ENCODE measurements at places on chromosomes 4 and X. TPM values are rescaled to one million over a fixed set of nuclear protein-coding genes. Genes with fewer than 3 reads are reported as not detected.

The RGN gene
- 0.20 TPM for total RNA-seq

The GPR34 gene
- total RNA-seq: 0.40 TPM

The ACE2 gene
- total RNA-seq: 2.2 TPM

The CCDC149 gene
- total RNA-seq: 2.7 TPM

- no peak for ATAC-seq
Observed at GRCh38 chr4:126937342-126937741, 695.4 kb upstream of the INTU start.

DNA sequence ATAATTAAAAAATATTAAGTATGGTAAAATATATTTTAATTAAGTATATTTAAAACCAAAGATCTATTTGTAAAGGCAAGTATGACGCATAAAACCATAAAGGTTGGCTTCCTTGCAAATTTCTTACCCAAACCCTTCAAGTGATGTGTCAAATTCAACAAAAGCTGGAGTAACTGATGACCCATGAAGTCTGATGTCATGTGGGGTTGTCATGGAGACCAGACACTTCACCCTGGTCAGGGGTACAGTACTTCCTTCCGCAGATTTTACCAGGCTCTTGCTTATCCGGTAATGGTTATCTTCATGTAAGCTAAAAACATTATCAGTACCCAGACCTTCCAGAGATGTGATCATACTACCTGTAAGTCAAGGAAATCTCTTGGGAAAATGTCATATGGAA, 170.1 kb downstream of the WDFY3 start:
- ATAC-seq: no peak

- ATAC-seq: no peak
Observed at GRCh38 chr4:65893271-65893670, 223.0 kb upstream of the EPHA5 start.

DNA sequence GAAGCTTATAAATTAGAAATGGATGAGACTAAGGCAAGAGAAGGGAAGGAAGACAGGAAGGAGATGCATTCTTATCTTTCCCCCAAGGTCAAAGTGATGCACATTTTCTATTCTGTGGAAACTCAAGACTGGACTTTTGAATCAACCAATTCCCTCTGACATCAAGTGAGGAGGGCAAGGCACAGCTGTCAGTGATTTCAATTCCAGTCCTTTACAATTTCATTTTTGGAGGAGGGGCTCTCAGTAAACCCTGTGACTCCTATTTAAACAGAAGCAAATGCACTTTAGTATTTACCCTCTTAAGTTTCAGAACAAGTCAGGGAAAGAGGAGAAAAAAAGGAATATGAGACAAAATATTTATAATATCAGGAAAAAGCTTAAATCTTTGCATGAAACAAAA, 134.0 kb downstream of the MGST2 start:
- ATAC-seq: no peak

DNA sequence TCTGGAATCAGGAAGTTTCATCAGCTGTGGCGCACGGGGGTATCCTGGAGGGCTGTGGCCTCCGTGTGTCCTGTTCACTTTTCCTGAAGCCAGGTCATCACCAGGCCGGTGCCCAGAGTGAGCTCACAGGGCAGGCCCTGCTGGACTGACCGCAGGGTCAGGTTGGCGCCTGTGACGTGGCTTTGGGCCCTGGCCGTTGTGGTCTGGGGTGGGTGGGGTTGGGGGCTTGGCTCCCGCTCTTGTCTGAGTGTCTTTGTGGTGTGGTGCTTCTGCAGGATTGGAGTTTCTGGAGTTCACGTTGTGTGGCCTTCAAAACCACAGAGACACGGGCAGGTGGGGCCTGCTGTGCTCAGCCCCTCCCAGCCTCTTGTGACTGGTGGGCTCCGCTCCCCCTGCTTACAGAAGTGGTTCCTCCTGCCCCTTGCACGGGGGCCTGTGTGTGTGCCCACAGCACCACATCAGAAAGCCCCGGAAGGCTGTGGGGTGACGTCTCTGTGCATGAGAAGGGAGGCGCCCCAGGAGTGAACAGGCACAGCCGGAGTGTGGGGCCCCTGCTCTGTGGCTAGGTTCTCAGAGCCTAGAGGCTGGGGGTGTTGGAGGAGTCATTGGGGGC, 9.5 kb downstream of the RGS12 start:
- peak; percentile 30 for ATAC-seq
